Epithelial cell of alveolus of lung (primary cell): ENCODE measurements at places on chromosomes 7 and 10. TPM values are rescaled to one million over a fixed set of nuclear protein-coding genes. Genes with fewer than 3 reads are reported as not detected.

RUFY2 gene
- total RNA-seq = 8.5 and 17.8 TPM in 2 replicates

TEX47 gene
- total RNA-seq = not detected in 2 replicates

UNC5B gene
- 9.8 and 35.6 TPM in 2 replicates for total RNA-seq

TRPV5 gene
- not detected in 2 replicates for total RNA-seq

TRIM4 gene
- total RNA-seq = 18.9 and 40.1 TPM in 2 replicates

CHCHD1 gene
- total RNA-seq = 40.6 and 56.0 TPM in 2 replicates
